ENCODE measurements at places on chromosomes 4 and X. TPM values are rescaled to one million over a fixed set of nuclear protein-coding genes. Genes with fewer than 3 reads are reported as not detected.

DNA sequence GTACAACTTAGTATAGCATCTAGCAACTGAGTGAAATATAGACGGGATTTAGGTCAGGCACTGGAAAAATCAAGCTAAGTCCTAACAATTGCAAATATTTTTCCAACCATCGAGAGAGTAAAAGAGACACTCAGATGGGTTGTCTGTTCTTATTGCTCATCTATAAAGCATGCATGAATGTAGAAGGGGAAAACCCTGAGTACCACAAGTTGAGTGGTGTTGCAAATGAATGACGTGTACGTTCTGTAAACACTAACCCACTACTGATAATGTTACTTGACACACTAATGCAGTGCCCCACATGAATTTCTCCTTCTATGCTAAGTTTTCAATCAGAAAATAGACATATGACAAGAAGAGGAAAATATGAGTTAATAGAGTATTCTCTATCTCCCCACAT, 211.2 kb downstream of the COX18 start:
- DNase-seq, result no peak
- no peaks in the 10 kb centered on the region for H3K36me3 ChIP-seq
- no peaks in the 10 kb centered on the region for H3K4me1 ChIP-seq
- H3K27me3 ChIP-seq, result no peaks in the 10 kb centered on the region

- no peak for DNase-seq
- H3K4me1 ChIP-seq, result no peaks in the 10 kb centered on the region
- peaks cover 3% of the 10 kb centered on the region for H3K36me3 ChIP-seq
- no peaks in the 10 kb centered on the region for H3K27me3 ChIP-seq
- H3K27ac ChIP-seq, result no peak overlapping the region
These were observed 21.5 kb downstream of the RWDD4 start for GRCh38 chr4:183637461-183637860.

The EPGN gene
- not detected for total RNA-seq

The FGA gene
- not detected for total RNA-seq

The FANCB gene
- 1.3 TPM for total RNA-seq

DNA sequence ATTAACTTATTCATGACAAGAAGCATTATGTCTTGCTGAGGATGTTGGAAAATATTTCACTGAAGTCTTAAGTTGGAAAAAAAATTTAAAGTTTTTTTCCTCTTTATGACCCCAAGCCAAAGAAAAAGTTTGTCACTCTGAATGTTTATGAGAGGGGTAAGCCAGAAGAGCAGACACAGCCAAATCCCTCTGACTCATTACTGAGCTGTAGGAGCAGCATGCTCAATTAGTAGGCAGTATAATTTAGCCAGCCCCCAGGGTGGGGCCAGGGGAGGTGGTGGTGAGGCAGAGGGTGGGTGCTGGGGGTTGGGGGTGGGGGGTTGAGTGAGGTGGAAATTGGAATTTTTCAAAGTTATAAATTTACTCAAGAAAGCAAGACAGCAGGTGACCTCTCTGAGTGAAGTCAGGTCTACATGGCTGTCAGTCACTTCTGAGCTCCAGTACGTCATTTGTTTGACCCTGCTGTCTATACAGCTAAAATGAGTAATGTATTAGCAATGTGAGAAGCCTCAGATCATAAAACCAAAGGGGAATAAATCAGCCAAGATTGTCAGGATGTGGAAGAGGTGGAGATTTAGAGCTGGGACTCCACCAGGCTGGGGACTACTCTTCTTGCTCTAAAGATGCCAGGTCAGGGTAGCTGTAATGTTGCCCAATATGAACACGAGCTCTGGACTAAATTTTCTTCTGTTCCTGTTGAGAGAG, 98.8 kb upstream of the NDP start:
- H3K27ac ChIP-seq, result no peak overlapping the region
- no peak for DNase-seq
- H3K36me3 ChIP-seq, result no peaks in the 10 kb centered on the region

DNA sequence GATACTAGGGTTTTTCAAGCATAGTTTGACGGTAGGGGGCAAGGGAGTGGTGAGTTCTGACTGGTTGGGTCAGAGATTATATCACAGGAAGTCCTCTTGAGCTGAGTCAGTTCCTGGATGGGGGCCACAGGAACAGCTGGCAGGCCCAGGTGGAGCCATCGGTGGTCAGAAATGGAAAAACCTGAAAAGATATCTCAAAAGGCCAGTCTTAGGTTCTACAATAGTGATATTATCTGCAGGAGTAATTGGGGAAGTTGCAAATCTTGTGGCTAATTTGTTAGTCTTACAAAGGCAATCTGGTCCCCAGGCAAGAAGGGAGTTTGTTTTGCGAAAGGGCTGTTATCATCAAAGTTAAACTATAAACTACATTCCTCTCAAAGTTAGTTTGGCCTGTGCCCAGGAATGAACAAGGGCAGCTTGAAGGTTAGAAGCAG, 159.3 kb downstream of the PTCHD1 start:
- H3K27me3 ChIP-seq, result no peaks in the 10 kb centered on the region
- DNase-seq, result no peak
- peak overlapping the region; percentile 23 for H3K27ac ChIP-seq
- H3K36me3 ChIP-seq, result no peaks in the 10 kb centered on the region

GRCh38 chr4:47530801-47531200, 45.7 kb downstream of the ATP10D start:
- H3K4me3 ChIP-seq, result no peak overlapping the region
- H3K36me3 ChIP-seq, result peaks cover 53% of the 10 kb centered on the region
- H3K27ac ChIP-seq, result no peak overlapping the region
- H3K27me3 ChIP-seq, result no peaks in the 10 kb centered on the region
- peaks cover 29% of the 10 kb centered on the region for H3K4me1 ChIP-seq

The USP26 gene
- not detected for total RNA-seq

GRCh38 chrX:18672008-18672407, at the start of gene RS1:
Gene RS1 (minus strand): TSS chrX:18672108. CDS start chrX:18672068, 40 bp downstream.
- no peaks in the 10 kb centered on the region for H3K36me3 ChIP-seq
- no peak within 1 kb of the TSS for H3K4me3 ChIP-seq
- DNase-seq, result no peak
- no peak within 1 kb of the TSS for H3K27ac ChIP-seq
- H3K27me3 ChIP-seq, result no peaks in the 10 kb centered on the region

DNA sequence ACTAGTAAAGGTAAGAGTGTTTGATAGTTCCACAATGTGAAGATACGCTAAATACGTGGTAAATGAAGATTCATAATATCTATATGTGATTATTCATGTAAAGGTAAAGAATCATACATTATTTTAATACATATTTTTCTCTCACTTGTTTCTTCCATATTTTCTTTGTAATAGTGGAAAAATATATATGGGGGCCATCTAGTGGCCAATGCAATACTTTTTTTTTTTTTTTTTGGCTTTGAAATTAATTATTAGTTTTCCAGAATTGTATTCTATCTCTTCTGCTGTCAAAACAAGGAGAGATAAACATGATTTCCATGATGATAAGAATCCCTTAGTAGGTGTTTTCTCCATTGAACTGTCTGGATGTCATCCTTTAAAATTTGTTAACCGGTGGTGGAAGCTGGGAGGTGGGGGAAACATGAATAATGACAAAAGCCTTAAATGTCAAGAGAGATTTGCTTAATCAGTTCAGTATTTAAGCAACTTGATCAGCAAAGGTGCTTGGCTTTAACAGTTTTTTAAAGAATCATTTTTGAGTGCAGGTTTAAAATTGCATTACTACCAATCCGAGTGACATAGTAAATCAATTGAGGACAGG, 508.7 kb upstream of the HTR2C start:
- no peaks in the 10 kb centered on the region for H3K4me1 ChIP-seq
- no peaks in the 10 kb centered on the region for H3K36me3 ChIP-seq
- no peak overlapping the region for H3K27ac ChIP-seq
- no peak overlapping the region for H3K4me3 ChIP-seq

The PHOX2B gene
- 2.0 TPM for total RNA-seq

DNA sequence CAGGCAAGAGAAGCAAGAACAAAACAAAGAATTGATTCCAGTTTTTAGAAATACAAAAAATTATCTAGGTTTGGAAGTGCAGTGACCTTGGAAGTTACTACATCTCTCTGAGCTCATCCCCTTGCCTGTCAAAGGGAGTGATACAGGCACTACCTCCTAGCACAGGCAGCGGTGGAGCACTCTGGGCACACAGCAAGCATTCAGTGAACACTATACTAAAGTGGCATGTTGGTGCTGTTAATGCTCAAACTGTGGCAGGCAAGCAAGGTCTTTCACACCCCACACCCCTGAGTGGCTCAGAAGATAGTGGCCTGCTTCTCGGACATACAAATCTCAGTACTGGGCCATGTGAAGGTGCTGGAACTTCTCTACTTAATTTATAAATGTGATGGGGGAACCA, 51.2 kb downstream of the DRD5 start:
- no peak overlapping the region for H3K4me3 ChIP-seq
- H3K4me1 ChIP-seq, result no peaks in the 10 kb centered on the region
- no peak overlapping the region for H3K27ac ChIP-seq
- no peaks in the 10 kb centered on the region for H3K27me3 ChIP-seq

- no peaks in the 10 kb centered on the region for H3K36me3 ChIP-seq
- H3K4me3 ChIP-seq, result no peak overlapping the region
- no peaks in the 10 kb centered on the region for H3K4me1 ChIP-seq
- no peak for DNase-seq
These were observed 16.6 kb downstream of the FRMPD3 start for GRCh38 chrX:107465932-107466620.

- DNase-seq, result peak; percentile 12
- no peak overlapping the region for H3K27ac ChIP-seq
- H3K4me3 ChIP-seq, result no peak overlapping the region
These were observed 105.3 kb upstream of the SPRY1 start for GRCh38 chr4:123291329-123291728.

DNA sequence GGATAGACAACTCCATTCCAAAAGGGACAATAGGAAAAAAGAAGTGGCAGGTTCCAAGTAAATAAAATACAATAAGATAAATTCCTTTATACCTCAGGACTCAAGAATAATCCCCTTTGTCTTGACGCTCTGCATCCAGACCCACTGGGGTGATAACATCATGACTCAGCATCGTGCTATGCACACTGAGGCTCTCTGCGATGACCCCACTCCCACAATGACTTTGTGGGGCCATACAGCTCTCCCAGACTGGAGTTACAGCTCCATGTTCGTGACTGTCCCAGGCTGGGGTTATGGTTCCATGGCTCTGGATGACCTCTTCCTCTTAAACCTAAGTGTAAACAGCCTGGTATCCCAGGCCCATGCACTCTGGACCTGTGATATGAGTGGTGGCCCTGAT, 254.5 kb upstream of the ADGRL3 start:
- no peak overlapping the region for H3K4me3 ChIP-seq
- no peaks in the 10 kb centered on the region for H3K4me1 ChIP-seq
- no peak for DNase-seq
- no peak overlapping the region for H3K27ac ChIP-seq
- no peaks in the 10 kb centered on the region for H3K27me3 ChIP-seq

The CAPN6 gene
- 0.45 TPM for total RNA-seq

The PRPS2 gene
- total RNA-seq, result 4.6 TPM

DNA sequence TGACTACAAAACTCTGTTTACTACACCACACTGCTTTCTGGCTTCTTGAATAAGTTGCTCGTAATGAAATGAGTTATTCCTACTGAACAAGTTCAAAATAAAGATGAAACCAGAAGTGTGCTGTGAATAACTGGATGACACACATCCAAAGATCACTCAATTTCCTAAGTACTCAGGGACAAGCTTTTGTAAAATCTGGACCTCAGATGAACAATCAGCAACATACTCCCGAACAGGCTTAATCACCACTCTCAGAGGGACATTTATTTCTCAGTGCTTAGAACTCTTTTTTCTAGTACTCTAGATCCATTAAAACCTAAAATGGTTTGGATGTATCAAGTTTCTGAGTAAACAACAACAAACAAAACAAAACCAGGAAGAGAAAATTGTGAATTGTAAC, 61.5 kb upstream of the EXOC1L start:
- H3K27me3 ChIP-seq, result no peaks in the 10 kb centered on the region
- no peak for DNase-seq
- H3K4me3 ChIP-seq, result no peak overlapping the region
- peaks cover 8% of the 10 kb centered on the region for H3K4me1 ChIP-seq
- no peak overlapping the region for H3K27ac ChIP-seq

DNA sequence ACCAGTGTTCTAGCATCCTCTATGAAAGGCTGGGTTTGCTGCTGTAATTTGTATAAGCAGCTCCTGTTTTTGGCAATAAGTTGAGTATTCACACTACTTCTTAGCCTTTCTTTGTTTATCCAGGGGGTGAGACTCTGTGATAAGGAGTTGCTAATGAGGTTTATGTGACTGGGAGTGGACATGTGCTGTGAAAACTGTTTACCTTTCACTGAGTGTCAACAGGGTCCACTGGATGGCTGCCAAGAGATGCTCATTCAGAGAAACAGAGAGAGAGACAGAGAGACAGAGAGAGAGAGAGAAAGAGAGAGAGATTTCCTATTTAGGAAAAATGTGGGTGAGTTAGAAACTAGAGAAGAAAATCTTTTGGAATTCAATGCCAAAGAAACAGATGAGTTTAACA, 233.9 kb downstream of the CHIC2 start:
- no peak for DNase-seq
- H3K4me3 ChIP-seq, result no peak overlapping the region
- no peaks in the 10 kb centered on the region for H3K27me3 ChIP-seq
- H3K36me3 ChIP-seq, result no peaks in the 10 kb centered on the region
- no peak overlapping the region for H3K27ac ChIP-seq
- no peaks in the 10 kb centered on the region for H3K4me1 ChIP-seq

The GATA1 gene
- total RNA-seq, result not detected

DNA sequence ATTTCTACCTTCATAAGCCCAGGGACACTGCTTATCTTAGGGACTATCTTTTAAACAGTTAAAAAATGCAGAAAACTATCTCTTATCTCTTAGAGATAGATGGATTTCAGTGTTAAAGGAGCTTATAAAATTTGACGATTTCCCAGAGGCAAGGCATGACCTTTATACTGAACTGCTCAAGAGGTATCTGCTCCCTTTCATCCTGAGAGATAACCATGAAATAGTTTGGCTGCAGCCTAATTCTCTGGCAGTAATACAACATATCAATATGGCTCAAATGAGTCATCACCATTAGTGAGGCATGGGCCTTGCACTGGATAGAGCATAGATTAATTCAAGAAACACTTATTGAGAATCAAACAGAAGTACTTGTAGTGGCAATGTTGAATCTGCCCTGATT, 348.2 kb upstream of the GRIA3 start:
- H3K4me1 ChIP-seq, result no peaks in the 10 kb centered on the region
- no peak overlapping the region for H3K4me3 ChIP-seq
- H3K36me3 ChIP-seq, result no peaks in the 10 kb centered on the region
- H3K27me3 ChIP-seq, result no peaks in the 10 kb centered on the region

- no peaks in the 10 kb centered on the region for H3K36me3 ChIP-seq
- H3K27me3 ChIP-seq, result no peaks in the 10 kb centered on the region
- H3K4me1 ChIP-seq, result no peaks in the 10 kb centered on the region
These were observed 239.7 kb upstream of the FAM241A start for GRCh38 chr4:111905511-111905910.

The SLC4A4 gene
- 56.2 TPM for total RNA-seq

The SMR3B gene
- total RNA-seq, result not detected

GRCh38 chrX:41472231-41472815, 25.2 kb downstream of the NYX start:
- H3K36me3 ChIP-seq, result no peaks in the 10 kb centered on the region
- no peak for DNase-seq
- H3K27me3 ChIP-seq, result no peaks in the 10 kb centered on the region
- H3K4me1 ChIP-seq, result peaks cover 16% of the 10 kb centered on the region
- no peak overlapping the region for H3K4me3 ChIP-seq

- no peak overlapping the region for H3K4me3 ChIP-seq
- no peaks in the 10 kb centered on the region for H3K36me3 ChIP-seq
- H3K27me3 ChIP-seq, result no peaks in the 10 kb centered on the region
- peak overlapping the region; percentile 32 for H3K27ac ChIP-seq
- peaks cover 79% of the 10 kb centered on the region for H3K4me1 ChIP-seq
- no peak for DNase-seq
These were observed 3.5 kb downstream of the PKD2 start for GRCh38 chr4:88010966-88011365.

Data from stomach (tissue), 19 donors.